ENCODE measurements at places on chromosomes 12 and 14. TPM values are rescaled to one million over a fixed set of nuclear protein-coding genes. Genes with fewer than 3 reads are reported as not detected.

The PHLDA1 gene
- total RNA-seq, result 136 TPM

The OR6C2 gene
- not detected for total RNA-seq

The PLEK2 gene
- 1.2 TPM for total RNA-seq

The CLEC2A gene
- total RNA-seq, result not detected

The TRIM9 gene
- 1.1 TPM for total RNA-seq

The GLIPR1L1 gene
- not detected for total RNA-seq

The SLC17A8 gene
- total RNA-seq, result not detected

The PRKCH gene
- total RNA-seq, result 3.2 TPM

The AMHR2 gene
- total RNA-seq, result not detected

The MIPOL1 gene
- 9.0 TPM for total RNA-seq

The RDH11 gene
- total RNA-seq, result 138 TPM

Data from osteoblast (primary cell).